ENCODE measurements at places on chromosomes 5 and 9.

DNA sequence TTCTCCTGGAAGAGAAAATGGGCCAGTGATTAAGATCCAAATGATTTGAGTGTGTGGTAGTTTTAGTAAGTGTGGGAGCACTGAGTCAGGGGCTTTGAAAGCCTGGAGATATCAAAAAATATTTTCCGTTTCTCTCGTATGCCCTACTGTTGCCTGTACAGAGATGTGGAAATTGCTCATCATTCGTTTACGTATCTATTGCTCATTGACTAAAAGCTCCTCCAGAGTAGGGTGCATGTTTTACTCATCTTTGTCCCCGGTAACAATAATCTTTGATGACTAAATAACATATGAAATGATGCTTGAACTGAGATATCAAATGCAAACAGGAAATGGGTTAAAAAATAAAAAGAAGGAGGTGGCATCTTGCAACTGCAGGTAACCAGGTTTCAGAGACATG lies 114.2 kb upstream of the FST start:
- peak; percentile 32 for DNase-seq

GRCh38 chr5:17665836-17666235 lies 31.6 kb downstream of the TAF11L14 start:
- no peak for DNase-seq

DNA sequence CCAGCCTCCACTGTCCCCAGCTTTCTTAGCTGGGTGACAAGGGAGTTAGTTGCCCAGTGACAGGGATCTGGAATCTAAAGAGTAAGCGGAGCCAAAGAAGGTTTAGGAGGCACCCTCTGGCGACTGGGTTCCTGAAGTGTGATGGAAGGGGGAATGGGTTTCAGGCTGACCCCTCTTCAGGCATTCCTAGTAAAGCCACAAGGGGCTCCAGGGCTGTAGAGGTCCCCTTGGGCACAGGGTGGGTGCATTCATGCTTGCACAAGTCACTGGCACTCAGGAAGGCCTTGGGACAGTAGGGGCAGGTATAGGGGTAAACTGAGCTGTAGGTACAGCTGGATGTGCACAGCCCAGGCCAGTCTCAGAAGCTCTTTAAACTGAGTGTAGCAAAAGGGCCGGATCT lies 74.2 kb downstream of the CPLANE1 start:
- no peak for DNase-seq

DNA sequence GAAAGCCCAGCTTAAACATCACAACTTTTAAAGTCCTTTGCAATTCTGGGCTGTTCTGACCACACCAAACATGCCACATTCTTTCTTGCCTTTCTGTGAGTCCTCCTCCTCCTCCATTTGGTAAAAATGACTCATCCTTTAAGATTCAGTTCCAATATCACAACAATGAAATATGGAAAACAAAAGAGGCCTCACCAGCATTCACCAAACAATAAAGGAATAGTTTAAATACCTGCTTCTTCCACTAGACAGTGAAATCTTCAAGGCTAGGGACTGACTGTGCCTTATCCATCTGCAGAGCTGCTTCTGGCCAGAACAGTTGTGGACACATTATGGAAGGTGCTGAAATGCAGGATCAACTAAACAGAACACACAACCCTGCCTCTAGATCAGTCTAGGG lies 36.0 kb downstream of the NR6A1 start:
- DNase-seq = peak; percentile 48

- DNase-seq = no peak
These were observed 40.4 kb upstream of the MTAP start for GRCh38 chr9:21762064-21762463.

GRCh38 chr5:124619121-124619520 lies 127.3 kb downstream of the ZNF608 start:
- no peak for DNase-seq

GRCh38 chr5:151208481-151208914 lies 15.4 kb downstream of the CCDC69 start:
- no peak for DNase-seq
